Iris pigment epithelial cell (primary cell): ENCODE measurements at places on chromosomes 13 and 19.
A peak's percentile ranks its signal among the peaks of the same experiment; 100 is the strongest.

GRCh38 chr19:51200071-51200666 lies 24.7 kb upstream of the CD33 start:
- no peak for DNase-seq

GRCh38 chr19:40398417-40399131 lies 8.6 kb upstream of the HIPK4 start:
- peak; percentile 53 for DNase-seq

- DNase-seq, result no peak
Observed at GRCh38 chr13:106473154-106473553, 62.3 kb downstream of the EFNB2 start.

DNA sequence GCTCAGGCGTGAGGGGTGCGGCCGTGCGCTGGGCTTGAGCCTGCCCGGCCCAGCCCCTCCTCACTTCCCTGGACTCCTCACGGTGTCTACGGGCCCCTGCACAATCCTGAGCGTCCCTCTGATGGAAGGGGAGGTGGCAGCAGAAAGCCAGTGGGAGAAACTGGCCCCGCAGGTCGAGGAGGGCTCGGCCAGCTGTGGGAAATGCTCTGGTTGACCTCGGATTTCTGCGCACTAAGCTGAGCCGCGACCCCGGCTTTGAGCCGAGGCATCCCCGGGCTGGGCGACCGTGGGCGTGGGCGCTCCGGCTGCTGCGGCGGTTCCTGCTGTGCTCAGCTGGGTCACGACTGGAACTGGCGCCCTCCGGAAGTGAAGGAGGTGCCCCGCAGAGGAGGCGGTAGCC lies 70.1 kb downstream of the ZNF208 start:
- no peak for DNase-seq

GRCh38 chr19:10655457-10656312 lies 1.5 kb downstream of the ILF3 start:
- peak; percentile 48 for DNase-seq

- DNase-seq, result no peak
Observed at GRCh38 chr19:33464010-33464732, 57.4 kb downstream of the PEPD start.

DNA sequence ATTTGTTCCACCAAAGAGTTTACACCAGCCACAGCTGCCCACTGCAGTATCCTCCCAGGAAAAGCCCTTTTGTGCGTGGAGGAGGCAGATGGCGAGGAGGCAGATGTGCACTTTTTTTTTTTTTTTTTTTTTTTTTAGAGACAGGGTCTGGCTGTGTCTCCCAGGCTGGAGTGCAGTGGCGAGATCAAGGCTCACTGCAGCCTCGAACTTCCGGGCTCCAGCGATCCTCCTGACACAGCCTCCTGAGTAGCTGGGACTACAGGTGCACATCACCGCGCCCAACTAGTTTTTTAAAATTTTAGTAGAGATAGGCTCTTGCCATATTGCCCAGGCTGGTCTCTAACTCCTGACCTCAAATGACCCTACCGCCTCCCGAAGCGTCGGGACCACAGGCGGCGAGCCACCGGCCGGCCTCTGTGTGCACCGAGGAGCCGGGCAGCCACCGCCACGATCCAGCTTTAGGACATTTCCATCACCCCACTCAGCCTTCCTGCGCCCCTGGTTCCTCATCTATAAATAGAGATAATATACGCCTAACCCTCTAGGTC lies 563 bp upstream of the PDCD5 start:
- no peak for DNase-seq

- no peak for DNase-seq
Observed at GRCh38 chr19:4386041-4386782, 14.1 kb downstream of the SH3GL1 start.
